ENCODE measurements at places on chromosomes 6 and 20.

DNA sequence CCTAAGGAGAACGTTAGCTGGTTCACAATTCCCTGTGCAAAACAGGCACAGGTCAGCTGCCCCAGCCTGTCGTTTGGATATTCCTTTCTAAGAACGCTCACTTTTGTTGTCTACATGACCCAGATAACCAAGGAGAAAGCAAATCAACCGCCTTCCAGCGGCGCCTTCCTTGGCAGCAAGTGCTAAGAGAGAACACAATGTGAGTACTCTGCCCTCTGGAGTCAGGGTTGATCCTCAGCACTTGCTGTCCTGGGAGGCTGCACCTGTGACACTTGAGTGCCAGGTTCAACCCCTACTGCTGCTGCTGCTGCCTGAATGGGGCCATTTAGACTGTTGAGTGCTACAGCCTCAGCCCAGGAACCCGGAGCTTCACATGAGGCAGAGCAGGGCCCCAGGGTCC is 36.8 kb downstream of the OVOL2 start:
- DNase-seq = no peak

GRCh38 chr6:150666071-150666470 is 66.4 kb downstream of the PLEKHG1 start:
- no peak for DNase-seq

GRCh38 chr6:83218646-83219045 is 25.5 kb downstream of the RWDD2A start:
- DNase-seq = no peak

GRCh38 chr6:126657561-126658175 is 317.8 kb downstream of the CENPW start:
- DNase-seq = peak; percentile 3

DNA sequence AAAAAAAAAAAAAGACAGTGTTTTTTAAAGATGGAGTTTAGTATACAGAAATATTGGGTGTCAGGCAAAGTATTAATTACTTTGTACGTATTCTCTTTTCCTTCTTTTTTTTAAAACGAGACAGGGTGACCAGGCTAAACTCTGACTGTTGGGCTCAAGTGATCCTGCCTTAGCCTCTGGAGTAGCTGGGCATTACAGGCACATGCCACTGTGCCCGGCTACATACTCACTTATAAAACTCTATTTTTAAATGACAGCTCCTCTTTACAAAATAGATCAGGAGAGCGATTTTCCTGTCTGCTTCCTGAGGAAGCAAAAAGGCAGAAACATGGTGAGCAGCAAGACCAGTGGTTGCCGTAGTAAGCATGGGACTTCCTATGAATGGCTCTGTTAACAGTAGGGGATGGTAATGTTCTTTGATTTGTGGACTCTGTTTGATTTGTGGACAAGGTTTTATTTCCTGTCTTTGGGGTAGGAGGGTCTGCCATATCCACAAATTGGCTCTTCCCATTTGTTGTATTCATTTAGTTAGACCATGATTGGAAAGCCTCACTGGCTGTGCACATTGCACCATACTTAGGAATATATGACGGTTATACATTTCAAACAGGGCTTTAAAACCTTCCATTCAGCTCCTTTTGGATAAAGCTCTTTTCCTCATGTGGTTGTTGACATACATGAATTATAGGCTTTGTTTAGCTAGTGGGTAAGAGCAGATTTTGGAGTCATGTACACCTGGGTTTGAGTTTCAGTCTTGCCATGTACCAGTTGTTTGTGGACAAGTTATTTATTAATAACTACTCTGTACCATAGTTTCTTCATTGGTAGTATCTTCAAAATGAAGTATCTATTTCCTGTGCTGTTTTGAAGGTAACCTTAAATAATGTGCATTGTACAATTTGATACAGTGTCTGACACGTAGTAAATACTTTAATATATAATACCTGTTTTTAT is 45.1 kb downstream of the PTPRA start:
- DNase-seq = no peak

GRCh38 chr6:161458201-161458951 is 184.5 kb upstream of the AGPAT4 start:
- no peak for DNase-seq

DNA sequence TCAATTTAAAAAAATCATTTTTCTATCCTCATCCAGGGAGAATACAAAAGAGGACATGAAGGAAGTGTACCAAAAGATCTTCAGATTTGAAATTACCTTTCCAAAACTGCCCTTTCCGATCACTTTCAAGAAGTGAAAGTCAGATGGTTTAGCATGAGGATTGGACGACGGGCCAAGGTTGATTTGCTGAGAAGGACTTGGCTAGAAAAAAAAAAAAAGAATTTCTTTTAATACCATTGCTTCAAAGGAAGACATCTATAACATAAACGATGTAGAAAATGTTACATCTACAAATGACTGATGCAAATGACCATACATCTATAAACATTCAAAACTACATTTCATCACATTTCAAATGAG is 120.9 kb upstream of the SLC2A12 start:
- DNase-seq = no peak

- DNase-seq = no peak
Measured at GRCh38 chr6:129843573-129843972, 17.5 kb downstream of the TMEM244 start.

GRCh38 chr6:144012534-144012933 is 4.5 kb upstream of the PLAGL1 start:
- DNase-seq = no peak

- no peak for DNase-seq
Measured at GRCh38 chr6:319177-320131, 27.2 kb downstream of the DUSP22 start.

GRCh38 chr6:150806790-150807189 is 58.7 kb upstream of the MTHFD1L start:
- DNase-seq = peak; percentile 81

DNA sequence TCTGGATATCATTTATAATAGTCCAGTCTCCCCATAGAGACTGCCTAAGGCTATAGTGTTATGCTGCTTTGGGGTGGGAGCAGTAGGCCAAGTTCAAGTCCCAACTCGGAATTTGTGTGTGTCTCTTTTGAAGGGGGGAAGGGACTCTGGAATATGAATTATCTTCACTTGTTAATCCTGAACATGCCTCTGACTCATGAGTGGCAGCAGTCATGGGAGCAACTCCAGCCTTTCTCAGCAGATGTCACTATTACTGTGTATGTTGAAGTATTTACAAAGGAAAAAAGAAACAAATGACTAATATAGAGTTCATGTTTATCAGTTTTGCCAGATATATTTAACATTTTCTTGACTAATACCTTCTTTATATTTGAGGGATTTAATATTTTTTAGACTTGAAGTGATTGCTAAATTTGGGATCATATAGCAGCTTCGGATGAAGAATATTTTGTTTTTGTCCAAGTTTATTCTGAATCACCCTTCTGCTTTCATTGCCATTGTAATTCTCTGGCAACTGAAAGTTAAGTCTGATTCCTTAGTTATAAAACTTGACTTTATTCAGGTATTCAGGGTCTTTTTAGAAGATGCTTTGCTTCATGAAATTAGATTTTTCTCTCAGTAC is 23.4 kb downstream of the FAM217A start:
- DNase-seq = peak; percentile 43

GRCh38 chr6:37020812-37021211 is 15.4 kb downstream of the FGD2 start:
- peak; percentile 12 for DNase-seq

- DNase-seq = no peak
Measured at GRCh38 chr6:42440027-42440426, 11.7 kb downstream of the TRERF1 start.

- DNase-seq = peak; percentile 5
Measured at GRCh38 chr6:155201461-155202226, 62.2 kb upstream of the CLDN20 start.

- DNase-seq = no peak
Measured at GRCh38 chr6:105492706-105493673, 90.1 kb upstream of the PREP start.

DNA sequence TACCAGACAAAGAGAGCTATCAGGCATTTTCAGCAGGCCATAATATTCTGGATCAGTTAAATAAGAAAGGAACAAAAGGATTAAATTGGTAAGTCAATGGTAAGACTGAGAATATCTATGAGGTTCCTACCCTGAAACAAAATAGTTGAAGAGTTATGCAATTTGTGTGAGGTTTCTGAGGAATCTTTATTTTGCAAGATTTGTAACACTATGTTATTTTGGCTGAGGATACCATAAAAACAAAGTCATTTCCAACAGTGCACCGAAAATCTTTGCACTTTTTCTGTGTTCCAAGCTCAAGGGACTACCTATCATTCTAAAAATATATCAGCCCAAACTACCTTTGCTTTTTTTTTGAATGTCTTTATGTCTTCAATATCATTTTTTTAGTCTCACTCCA is 383.3 kb upstream of the CITED2 start:
- DNase-seq = no peak

DNA sequence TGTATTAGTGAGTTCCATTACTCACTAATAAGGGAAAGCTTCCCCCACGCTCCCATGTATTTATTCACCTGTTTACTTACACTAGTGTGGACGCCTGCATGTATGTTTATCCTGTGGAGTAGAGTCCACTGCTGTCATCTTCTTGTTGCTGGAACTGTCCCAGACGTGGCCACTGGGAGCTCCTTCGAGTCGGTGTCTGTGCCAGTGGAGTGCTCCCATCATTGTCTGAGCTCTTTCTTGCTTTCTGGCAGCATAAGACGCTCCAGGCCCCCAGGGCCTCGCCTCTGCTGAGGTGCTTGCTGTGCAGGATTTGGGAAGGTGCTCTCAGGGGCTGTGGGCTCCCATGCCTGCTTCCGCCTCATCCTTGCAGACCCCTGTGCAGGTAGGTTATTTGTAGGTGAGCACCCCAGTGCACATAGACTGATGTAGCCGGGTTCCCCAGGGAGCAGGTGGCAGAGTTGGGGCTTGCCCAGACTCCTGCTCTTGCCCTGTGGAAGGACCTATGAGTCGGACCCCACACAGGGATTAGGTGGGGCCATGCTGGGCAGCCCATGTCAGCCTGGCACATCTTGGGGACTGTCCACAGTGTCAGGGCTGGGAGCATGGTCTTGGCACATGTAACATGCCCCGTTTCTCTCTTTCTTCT is 16.6 kb downstream of the PHACTR3 start:
- DNase-seq = no peak

Data from PC-9 (cell line).